CD4-positive, alpha-beta T cell treated with Interleukin-4 for 1 hour (primary cell): ENCODE measurements at places on chromosomes 1 and 21.
A peak's percentile ranks its signal among the peaks of the same experiment; 100 is the strongest.

GRCh38 chr1:58133562-58133961, 413.0 kb downstream of the OMA1 start:
- DNase-seq, result no peak

DNA sequence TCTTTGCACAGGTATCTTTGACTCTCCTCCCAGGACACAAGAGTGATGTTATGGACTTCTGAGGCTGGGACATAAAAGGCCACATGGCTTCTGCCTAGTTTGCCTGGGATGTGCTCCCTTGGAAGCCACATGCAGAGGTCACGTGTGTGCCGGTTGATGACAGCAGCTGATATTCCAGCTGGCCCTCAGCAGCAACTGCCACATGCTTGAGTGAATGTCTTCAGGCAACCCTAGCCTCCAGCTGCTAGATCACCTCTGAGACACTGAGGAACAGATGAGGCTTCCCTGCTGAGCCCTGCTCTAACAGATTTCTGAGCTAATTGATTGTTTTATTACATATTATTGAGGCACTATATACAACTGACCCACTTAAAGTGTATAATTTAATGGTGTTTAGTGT, 11.6 kb upstream of the AKR7A3 start:
- DNase-seq, result no peak

DNA sequence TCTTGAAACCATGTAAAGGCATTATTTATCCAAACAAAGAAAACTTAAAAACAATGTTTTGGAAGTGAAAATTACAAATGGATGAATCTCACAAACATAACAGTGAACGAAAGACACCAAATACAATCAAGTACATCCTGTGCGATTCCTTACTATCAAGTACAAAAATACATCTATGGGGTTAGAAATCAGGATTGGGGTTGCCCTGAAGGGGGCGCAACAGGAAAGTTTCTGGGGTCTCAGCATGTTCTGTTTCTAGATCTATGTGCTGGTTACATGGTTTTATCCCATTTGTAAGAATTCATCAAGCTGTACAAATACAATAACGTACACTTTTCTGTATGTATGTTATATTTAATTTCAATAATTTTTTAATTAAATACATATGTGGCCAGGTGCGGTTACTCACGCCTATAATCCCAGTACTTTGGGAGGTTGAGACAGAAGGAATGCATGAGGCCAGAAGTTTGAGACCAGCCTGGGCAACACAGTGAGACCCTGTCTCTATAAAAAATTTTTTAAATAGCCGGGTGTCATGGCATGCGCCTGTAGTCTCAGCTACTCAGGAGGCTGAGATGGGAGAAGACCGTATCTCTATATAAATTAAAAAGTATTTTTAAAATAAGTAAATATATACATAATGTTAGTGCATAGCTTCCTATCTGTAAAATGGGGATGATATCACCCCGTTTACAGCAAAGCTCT, 121.5 kb upstream of the SOD1 start:
- DNase-seq, result no peak

- peak; percentile 34 for DNase-seq
Observed at GRCh38 chr1:35030756-35031446, 844 bp downstream of the ZMYM6 start.

DNA sequence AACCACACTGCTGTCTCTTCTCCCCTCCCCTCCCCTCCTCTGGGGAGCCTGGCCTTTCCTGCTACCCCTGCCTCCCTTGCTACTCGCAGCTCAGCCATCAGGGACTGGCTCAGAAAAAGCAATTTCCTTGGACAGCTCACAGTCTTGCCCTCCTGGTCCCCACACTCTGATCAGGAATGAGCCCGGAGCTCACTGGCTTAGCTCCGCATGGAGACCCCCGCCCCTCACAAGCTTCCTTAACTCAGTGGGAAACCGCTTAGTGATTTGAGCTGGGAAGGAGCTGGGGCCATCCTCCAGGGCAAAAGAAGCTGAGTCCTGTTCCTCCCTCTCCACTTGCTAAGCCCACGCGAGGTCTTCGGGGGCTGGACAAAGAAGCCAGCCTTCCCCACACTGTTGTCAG, 70.3 kb upstream of the ACTL8 start:
- DNase-seq, result no peak

- DNase-seq, result no peak
Observed at GRCh38 chr1:218164930-218165700, 120.0 kb upstream of the RRP15 start.

DNA sequence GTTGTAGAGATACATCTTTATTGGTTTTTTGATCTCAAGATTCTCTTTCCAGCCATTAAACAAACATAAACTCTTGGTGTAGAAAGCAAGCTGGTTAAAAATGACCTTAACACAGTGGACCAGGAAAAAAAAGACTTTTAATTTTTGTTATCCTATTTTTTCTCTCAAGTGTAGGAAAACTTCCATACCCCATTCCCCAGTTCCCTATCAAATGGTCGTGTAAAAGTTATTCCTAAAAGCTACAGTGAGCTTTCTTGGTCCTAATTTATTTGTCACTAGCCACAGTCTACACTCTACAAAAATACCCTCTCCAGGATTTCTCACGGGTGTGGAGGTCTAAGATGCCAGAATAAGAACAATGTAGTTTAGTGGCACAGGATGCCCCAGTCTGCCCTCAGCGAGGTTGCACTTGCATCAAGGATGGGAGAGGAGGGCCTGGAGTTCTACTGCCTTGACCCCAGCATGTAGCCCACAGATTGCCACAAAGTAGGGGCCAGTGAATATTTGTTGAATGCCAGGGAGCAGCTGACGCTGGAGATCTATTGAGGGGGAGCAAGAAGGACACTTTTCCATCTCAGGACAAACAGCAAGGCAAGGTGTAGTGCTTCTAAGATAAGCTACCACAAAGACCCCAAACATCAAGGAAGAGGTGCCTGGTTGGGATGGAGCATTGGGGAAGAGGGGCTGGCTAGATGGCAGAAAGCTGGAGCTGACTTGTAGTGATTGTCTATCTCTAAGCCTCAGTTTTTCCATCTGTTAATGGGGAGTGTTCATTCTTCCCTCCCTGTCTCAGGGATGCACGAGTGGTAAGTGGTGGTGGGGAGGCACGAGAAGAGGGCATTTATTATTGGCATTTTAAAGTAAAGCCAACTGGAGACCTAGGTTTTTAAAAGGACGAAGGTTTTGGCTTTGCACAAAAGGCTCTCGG, 1.8 kb downstream of the MYCL start:
- no peak for DNase-seq

DNA sequence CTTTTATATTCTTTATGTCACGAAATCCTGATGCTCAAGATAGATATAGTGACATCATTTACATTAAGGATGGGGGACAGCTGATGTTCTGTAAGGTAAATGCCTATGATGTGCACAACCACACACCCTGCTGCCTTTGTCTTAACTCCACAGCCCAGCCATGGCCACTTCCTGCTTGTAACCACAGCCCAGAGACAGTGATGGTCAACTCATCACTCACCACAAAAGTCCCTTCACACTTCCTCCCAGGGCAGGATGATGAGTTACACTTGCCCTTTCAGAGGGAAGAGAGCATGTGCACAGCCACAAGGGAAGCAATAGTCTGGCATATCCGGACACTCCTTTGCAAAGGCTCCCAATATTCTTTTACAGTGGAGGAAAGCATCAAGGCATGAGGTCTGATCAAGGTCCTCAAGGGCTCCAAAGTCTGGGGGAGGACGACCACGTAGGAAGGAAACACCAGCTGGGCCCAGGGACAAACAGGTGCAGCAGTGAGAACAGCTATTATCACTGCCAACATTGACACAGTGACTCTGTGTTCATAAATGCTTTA, 53.8 kb downstream of the PLPP3 start:
- DNase-seq, result peak; percentile 2

- no peak for DNase-seq
Observed at GRCh38 chr1:62991152-62991551, 207.2 kb downstream of the ATG4C start.

DNA sequence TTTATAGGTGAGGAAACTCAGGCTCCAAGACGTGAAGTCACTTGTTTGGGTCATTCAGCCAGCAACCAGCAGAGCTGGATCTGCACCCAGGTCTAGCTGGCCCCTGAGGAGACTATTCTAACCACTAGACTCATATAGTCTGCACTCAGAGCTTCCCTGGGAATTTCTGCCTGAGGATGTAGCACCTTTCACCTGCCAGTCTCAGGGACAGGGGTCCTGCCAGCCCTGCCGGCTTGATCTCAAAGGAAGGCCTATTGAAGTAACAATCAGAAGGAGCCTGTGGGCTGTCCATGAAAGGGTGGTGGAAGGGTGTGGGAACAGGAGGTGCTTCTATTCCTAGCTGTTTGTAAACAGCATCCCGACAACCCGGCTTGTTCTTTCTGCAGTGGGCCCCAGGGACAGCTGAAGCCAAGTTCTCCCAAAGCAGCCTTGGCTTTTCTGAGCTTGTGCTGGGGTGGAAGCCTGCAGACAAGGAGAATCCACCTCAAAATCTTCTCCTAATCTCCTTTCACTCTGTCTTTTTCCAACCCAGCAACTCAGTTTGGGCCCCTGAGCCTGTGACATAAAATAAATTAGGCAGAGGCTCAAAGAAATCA, 7.8 kb downstream of the LMOD1 start:
- DNase-seq, result no peak

- DNase-seq, result no peak
Observed at GRCh38 chr1:46344481-46344880, 3.9 kb downstream of the NSUN4 start.

- no peak for DNase-seq
Observed at GRCh38 chr1:168979276-168979675, 127.2 kb upstream of the ATP1B1 start.

GRCh38 chr1:159895286-159895685, 4.7 kb downstream of the CFAP45 start:
- no peak for DNase-seq

- DNase-seq, result peak; percentile 30
Observed at GRCh38 chr1:155967341-155968050, 10.9 kb downstream of the ARHGEF2 start.

GRCh38 chr1:112234710-112235109, 161.3 kb upstream of the CTTNBP2NL start:
- DNase-seq, result no peak

- DNase-seq, result no peak
Observed at GRCh38 chr1:18288722-18289121, 181.1 kb downstream of the IGSF21 start.

DNA sequence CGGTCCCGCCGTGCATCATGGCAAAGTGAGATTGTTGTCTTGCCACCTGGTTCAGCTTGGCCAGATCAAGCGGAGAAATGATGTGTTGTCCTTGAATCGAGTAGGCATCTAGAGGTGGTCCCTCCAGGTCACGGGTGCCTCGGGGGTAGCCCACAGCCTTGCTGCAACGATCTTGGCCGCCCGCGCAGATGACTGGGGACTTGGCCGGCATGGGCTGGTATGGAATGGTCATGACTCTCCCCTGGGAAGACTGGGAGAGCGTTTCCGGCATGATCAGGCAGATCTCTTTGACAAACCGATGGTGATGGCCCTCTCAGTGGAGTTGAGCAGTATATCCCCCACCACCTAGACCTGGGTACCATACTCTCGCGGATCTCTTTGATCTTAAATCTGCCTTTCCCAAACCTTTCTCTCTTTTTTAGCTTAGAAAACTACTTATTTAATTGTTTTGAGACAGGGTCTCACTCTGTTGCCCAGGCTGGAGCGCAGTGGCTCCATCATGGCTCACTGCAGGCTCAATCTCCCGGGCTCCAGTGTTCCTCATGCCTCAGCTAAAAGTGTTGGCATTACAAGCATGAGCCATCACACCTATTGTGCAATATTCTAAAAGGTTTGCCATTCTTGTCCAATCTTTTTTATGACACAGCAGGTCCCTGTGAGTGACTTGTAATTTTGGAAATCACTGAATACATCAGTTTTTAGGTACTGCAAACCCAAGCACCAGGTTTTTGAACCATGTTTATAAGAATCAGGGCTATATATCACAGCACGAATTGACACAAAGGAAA, 9.4 kb upstream of the ELAPOR1 start:
- no peak for DNase-seq

DNA sequence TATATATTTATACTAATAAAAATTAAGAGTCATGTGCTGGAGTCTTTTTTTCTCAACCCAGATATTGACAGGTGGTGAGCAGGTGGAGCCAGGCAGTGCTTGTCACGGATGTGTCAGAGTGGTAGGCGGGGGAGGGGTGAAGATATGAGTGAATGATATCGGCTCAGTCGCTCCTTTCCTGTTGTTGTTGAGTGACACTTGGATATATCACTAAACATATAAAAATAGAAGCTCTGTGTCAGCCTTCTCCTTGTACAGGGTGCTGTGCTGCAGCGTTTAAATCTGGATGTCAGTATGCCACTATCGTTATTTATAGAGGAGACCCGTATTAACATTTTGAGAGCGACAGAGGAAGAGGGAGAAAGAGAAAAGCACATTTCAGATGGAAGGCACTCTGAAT, 339.6 kb downstream of the NUF2 start:
- no peak for DNase-seq

GRCh38 chr1:234241941-234242490, 131.2 kb upstream of the COA6 start:
- no peak for DNase-seq

DNA sequence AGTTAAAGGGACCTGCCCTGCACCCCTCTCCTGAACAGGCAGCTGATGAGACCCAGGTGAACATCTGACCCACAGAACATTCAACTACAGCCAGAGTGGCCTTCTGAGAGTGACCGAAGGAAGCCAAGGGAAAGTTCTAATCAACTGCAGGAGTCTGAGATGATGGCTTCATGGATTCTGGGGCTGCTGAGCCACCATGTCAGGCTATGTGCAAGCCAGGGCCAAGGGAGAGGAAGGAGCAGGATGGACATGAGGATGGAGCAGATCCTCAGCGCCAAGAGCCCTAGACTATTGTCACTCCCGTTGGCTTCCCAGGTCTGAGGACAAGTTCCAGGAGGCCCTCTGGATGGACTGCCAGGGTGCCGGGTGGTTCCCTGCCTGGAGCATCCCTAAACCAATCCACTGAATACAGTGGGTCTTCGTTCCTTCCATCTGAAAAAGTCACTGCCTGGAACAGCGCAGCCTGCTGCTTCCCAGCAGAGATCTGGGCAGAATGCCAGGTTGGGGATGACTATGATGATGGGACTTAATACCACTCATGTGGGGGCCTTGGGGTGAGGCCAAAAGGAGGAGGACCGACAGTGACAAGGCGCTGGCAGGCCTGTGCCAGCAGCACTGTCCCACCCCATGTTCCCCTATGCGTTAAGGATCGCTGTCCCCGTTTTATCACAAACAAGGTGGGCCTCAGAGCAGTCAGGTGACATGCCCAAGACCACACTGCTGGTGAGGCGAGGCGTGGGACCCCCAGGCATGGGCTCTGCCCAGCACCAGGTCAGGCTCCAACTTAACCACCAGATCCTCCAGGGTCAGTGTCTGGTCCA, 19.8 kb downstream of the SPOCD1 start:
- no peak for DNase-seq
